Amniotic stem cell (primary cell): ENCODE measurements at places on chromosomes 1 and 21.

- no peak for DNase-seq
Observed at GRCh38 chr1:29767088-29767685, 530.9 kb downstream of the PTPRU start.

GRCh38 chr21:16509476-16509875, 779.7 kb downstream of the USP25 start:
- DNase-seq, result no peak

DNA sequence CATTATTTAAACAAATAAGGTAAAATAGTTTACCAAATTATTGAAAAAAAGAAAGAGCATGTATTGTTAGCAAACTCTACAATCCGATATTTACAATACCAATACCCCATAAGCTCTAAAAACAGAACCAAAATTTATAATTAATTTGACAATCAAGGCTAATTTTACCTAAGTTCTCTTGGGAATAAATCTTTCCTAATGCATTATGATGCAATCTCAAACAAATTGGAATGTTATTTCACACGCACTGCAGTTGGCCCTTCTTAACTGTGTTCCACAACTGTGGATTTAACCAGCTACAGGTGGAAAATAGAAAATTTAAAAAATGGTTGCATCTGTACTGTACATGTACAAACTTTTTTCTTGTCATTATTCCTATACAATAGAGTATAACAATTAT, 300.1 kb downstream of the BRINP3 start:
- DNase-seq, result no peak

DNA sequence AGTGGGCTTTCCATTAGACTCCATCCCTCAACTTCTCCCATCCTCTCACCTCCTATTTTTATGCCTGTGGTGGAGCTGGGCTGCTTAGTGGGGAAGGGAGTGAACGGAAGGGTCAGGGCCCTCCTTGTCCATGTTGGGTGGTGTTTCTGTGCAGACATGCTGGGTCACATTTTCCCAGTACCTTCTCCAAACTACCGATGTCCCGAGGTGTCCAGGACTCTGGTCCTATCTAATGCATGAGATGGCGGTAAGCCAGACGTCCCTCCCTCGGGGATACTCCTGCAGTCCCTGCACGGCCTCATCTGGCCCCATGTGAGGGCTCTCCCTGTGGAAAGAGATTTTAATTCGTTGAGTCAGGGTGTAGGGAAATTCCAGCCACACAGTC, 61.0 kb downstream of the OBSCN start:
- no peak for DNase-seq
